ENCODE measurements at places on chromosomes 7 and 10.

- DNase-seq = no peak
These were observed 175.2 kb upstream of the TNRC18 start for GRCh38 chr7:5598769-5599371.

DNA sequence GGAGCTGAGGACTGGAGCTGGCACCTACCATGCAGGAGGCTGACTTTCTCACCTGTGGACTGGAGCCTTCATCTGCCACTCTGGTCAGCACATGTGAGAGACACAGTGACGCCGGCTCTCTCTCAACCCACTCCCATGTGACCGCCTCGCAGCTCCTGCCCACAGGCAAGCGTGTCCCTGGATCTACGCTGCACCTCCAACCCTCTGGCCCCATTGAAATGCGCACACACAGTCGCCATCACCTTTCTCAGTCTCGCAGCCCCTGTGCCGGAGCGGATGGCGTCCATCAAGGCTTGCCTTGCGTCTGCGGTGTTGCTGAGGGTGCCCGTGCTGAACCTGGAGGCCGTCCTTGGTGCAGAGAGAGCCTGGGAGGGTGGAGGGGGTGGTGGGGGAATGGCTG lies 242.2 kb upstream of the GRB10 start:
- no peak for DNase-seq

DNA sequence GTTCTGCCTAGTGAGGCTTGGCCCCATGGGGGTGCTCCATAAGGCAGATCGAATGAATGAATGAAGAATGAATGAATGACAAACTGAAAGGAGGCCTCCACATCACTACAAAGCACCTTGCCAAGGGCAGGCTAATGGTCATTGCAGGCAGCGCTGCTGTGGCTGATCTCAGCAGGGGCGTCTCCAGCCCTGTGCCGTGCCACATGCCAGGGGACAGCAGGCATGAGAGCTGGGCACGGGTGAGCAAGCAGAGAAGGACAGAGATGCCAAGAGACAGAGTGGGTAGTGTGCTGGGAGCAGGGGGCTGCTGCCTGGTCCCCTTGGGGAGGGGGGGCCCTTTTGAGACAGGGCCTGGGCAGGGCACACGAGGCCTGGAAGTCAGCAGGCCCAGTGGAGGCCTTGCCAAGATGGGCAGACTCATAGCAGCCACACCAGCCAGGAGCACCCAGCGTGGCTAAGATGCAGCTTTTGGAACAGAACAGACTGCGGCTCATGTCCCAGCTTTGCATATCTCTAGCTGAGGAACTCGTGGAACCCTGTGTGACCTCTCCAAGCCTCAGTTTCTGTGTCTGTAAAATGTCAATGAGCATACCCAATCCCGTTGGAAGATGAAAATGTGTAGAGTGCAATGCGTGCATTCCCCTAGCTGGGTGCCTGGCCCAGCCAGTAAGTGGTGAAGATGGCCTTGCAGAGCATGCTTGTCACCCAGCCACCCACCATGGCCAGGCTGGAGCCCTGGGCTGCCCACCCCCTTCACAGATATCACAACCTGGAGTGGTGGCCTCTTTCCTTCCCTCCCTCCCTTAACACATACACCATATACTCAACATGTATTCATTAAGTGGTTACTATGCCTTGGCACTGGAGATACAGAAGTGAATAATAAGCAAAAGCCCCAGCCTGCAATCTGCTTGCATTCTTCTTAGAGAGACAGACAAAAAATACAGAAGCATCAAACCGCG lies 61.1 kb upstream of the LRRC18 start:
- DNase-seq = no peak

DNA sequence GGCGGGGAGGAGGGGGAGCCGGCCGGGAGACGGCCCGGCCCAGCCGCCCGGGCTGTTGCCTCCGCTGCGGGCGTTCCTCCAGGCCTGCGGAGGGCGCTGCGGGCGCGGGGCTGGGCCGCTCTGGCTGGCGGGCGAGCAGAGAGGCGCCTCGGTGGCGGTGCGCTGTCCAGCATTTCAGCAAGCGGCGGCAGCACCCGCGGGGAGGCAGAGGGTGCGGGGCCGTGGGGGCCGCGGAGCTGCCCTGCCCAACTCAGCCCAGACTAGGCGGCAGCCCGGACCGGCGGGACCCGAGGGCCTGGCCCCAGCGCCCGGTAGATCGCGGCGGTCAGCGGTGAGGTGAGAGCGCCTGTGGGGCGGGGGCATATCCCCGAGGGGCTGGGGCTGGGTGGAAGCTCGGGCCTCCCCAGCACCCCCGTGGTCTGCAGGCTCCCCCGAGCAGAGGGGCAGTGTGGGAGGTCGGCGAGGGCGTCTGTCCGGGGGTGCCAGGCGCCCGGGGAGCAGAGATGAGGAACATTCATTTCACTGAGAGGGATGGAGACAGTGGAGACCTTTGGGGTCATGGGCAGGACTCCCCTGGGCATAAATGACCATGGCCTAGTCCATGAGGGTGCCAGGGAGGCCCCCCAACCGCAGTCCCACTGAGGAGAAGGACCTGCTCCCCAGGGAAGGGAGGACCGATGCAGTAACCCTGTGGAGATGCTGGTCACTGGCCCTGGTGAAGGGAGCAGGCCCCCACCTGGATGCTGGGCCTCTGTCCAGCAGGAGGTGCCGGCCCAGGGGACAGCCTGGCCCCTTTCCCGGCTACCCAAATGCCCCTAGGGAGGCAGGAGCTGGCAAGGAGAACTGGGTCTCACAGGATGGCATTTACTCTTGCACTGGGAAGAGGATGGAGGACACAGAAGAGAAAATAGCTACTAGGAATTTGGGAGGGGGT lies at the start of gene SRRM3:
TSS of gene SRRM3 (plus strand) at position 165 of the 934 bp plus-strand sequence. CDS start 33,171 bp downstream, outside the sequence.
- DNase-seq = peak; percentile 77

GRCh38 chr7:2353113-2353935 lies 1.3 kb upstream of the EIF3B start:
- DNase-seq = no peak

DNA sequence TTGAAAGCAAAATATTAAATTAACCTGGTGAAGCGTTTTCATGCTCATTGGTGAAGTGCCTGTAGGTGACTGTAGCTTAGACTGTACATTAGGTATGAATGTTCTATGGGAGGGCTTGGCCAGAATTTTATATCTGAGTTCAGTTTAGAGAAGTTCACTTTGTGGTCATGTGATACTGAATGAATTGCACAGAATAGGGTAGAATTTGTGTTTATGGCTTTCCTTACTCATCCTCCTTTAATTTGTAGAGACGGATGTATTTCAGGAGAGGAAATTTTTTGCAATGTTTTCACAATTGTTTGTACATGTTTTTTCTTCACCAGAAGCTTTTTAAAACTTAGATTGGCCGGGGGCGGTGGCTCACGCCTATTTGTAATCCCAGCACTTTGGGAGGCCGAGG lies 32.3 kb downstream of the REEP3 start:
- DNase-seq = no peak

DNA sequence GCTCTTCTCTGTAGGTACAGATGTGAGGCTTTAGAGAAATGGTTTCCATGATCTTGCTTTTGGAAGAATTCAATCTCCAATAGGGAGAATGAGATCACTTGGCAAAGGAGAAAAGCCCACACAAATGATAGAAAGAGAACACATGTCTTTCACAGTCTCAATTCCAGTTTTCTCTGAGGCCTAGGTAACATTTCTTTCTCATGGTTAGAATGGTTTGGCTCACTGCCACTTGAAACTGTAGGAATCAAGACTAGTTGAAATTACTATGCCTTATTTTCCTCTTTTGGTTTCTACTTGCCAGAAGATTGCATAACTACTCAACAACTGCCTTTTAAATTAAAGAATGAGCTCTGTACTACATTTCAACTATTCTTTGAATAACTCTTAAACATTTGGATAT lies 276.5 kb upstream of the TEX47 start:
- DNase-seq = no peak

- DNase-seq = no peak
These were observed 24.0 kb upstream of the AGBL3 start for GRCh38 chr7:134962270-134962780.

- no peak for DNase-seq
These were observed 359.2 kb upstream of the AOAH start for GRCh38 chr7:37083311-37084096.

DNA sequence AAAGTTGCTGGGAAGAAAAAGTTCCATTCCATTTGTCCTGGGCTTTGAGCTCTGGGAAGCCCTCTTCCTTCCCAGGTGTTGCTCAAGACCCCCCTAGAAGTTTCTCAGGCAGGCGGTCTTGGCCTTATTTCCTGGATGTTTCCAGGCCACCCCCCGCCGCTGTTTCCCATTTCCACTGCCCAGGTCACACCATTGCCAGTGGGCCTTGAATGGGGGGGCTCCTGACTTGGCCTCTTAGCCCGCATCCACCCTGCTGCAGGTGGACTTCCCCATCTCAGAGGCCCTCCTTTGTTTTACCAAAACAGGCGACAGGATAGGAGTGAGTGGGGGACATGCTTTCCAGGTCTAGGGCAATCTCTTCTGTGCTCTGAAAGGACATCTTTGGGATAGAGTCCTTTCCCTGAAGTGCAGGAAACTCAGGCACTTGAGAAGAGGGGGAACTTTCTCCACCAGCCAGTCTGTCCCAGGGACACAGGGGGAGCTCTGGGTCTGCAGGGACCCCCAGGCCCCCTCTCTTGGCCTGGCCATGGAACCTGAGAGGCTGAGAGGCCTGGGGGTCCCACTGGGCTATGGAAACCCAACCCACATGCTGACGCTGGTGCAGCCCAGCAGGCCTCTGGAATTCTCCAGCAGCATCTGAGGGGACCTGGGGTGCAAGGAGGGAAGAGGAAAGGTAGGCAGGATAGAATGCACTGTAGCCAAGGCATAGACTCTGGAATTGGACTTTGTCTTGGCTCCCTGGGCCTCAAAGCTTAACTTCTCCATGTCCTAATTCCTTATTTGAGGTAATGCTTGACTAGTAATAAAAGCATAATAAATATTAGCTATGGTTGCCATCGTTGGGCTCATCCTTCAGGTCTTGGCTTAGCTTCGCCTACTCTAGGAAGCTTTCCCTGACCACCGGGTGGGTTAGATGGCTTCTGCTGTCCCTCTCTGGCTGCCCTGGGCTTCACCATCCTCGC lies 17.6 kb downstream of the NEURL1 start:
- DNase-seq = no peak

DNA sequence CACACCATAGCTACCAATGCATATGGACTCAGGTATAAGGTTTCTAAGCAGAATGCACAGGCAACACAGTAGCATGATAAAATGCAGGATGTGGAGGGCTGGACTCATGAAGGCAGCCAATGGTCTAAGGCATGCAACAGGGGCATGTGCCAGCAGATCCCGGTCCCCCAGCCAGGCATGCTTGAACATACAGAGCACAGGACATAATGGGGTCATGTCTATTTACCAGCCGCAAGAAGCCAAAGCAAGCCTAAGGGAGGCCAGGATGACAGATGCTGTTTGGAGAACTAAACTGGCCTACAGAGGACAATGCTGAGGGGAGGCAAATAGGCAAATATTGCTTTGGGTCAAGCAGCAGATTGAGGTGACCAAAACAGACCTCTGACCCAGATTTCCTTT lies 60.0 kb upstream of the PDLIM1 start:
- no peak for DNase-seq

GRCh38 chr7:151428378-151429236 lies 11.3 kb downstream of the CRYGN start:
- DNase-seq = no peak

- DNase-seq = no peak
These were observed 414.8 kb downstream of the PHTF2 start for GRCh38 chr7:78213402-78213801.

DNA sequence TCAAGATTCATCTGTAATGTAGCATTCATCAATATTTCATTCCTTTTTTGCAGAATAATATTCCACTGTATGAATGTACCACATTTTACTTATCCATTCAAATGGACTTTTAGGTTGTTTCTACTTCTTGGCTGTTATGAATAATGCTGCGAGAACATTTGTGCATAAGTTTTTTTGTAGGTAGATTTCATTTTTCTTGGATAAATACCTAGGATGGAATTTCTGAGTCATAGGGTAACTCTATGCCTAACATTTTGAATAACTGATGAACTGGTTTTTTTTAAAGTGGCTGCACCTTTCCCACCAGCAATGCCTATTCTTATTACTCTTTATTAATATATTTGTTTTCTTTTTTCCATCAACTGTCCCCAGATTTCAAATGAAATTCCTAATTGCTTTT lies 9.1 kb upstream of the XPNPEP1 start:
- no peak for DNase-seq

DNA sequence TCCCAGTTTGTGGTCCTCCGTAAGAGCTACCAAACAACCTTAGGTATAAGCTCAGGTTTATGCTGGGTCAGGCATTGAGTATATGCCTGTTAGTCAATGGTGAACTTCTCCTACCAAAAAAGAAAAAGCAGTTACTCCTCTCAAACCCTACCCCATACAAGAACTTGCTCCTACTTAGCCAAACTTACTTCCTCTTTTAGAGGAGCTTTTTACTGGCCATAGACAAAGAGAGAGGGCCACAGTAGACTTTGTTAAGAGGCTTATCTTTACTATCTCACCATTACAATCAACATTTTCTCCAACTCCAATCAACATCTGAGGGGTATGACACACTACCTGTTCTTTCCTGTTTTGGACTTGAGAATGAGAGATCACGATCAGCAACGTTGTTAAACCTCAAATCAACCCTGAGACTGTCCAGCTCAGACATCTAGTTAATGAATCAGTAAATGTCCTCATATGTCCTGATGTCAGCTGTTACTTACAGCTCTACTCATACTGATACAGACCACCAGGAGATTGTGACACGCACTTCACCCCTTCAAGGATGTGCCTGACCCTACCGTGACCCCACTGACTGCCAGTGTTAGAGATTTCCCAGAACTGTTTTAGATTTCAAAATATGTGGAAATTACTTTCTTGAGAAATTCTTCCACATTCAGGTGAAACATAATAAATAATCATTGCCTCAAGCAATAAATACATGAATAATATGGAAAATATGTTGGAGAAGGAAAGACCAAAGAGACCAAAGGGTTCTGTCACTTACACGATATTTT lies 18.4 kb upstream of the CCDC71L start:
- no peak for DNase-seq

DNA sequence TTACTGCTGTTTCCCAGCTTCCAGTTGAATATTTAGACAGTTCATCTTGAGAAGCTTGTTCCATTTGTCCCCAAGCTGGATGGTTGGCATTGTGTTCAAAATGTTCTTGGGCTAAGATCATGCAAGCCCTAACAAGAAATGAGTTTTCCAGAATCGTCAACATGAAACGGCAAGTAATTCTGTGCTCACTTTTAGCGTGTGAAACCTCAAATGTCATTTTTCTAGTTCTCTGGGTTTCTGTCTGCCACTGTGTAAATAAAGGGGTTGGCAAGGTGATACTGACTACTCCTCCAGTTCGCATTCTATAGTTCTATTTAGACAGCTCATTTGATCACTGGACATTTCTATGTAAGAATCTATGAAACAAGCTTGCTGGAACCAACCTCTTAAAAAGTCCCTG lies 194.0 kb downstream of the AHR start:
- DNase-seq = no peak

DNA sequence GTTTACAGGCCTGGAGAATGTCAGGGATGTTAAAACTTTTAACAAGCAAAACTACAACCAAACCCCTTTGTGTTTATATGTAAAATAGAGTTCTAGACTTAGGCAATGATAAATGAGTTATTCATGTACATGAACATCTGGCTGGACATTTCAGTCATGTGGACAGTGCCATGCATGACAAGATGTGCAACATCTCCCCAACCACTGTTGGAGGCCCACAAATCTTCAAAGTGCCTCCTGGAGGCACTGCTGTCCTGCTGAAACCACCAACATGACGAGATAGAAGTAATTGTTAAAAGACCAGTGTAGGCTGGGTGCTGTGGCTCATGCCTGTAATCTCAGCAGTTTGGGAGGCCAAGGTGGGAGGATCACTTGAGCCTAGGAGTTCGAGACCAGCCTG lies 18.4 kb downstream of the PPIA start:
- no peak for DNase-seq

- DNase-seq = no peak
These were observed 101.3 kb upstream of the CACUL1 start for GRCh38 chr10:118856106-118856505.

- DNase-seq = no peak
These were observed 13.2 kb upstream of the TAS2R60 start for GRCh38 chr7:143429770-143430698.

Data from NCI-H1105 (cell line).